ENCODE measurements at places on chromosomes 7 and 10. TPM values are rescaled to one million over a fixed set of nuclear protein-coding genes. Genes with fewer than 3 reads are reported as not detected.

DNA sequence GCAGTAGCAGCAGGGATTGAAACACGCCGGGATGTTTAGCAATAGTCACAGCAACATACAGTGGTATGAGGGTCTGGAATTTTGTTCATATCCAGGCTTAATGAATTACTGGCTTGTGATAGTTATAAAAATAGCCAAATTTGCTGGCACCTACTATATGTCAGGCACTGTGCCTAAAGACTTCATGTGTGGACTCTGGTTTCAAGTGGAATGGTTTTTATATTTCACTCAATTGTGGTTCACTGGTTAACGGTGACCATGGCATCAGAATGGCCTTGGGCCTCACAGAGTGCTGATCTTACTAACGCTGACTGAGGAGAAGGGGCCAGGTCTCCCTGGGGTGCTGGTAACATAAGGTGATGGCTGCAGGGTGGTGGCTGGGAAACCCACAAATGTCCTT lies 55.7 kb downstream of the CELF2 start:
- DNase-seq, result peak; percentile 30

Gene PRKCQ
- total RNA-seq, result 7.3 TPM

GRCh38 chr10:106440355-106440754 lies 724.2 kb downstream of the SORCS1 start:
- DNase-seq, result no peak

Gene NUTM2A
- total RNA-seq, result 0.20 TPM

DNA sequence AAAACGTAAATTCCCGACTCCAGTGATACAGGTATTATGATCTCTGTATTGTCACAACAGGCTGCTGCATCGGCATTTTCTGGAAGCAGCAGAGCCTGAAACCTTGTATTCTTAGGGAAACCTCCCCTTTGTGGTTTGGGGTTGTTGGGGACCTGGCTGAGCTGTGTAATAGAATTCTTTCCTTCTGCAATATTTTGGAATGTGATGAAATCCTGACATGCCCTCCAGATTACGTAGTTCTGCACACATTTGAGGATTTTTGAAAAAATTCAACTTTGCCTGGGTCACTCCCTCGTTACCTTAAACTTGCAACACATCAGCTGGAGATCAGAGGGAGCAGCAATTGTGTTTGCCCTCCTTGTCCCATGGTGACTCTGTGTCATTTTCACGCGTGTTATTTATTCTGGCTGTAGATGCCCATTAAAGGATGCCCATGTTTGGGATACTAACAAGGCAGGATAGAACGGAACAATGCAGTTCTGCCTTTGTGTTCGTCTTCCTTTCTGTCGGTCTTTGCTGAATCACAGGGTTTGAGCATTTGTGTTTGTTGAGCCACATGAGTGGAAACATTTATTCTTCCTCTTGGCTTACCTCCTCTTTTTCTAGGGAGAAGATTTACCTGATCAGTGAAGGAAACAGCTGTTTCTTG lies 181.7 kb downstream of the TCF7L2 start:
- no peak for DNase-seq

Measured in left lung (tissue), 14 donors.